ENCODE measurements at places on chromosomes 7 and 10.

GRCh38 chr10:80713398-80713928, 175.8 kb downstream of the SH2D4B start:
- DNase-seq, result no peak

- DNase-seq, result no peak
Observed at GRCh38 chr7:35365523-35365922, 111.6 kb upstream of the TBX20 start.

GRCh38 chr7:54915870-54916598, 102.8 kb upstream of the EGFR start:
- DNase-seq, result no peak

DNA sequence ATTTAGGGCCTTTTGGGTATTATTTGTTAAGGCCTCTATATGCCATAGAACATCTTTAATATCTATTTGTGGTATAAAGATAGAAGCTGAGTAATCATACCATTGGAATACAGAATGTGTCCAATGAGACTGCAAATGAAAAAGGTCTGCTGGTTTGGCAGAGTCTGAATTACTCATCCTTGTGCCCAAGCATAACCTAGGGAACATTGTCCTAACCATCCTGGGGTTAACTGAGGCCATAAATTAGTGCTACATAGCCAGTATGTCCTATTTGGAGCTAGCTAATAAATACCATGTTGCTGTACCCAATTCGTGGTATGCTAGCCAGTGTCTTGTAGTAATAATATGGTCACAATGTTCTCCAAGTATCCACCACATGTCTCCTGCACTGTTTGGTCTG, 117.1 kb downstream of the ANKRD26 start:
- no peak for DNase-seq

- no peak for DNase-seq
Observed at GRCh38 chr7:151793531-151793951, 83.4 kb downstream of the PRKAG2 start.

- DNase-seq, result no peak
Observed at GRCh38 chr10:77940627-77941026, 14.1 kb upstream of the DLG5 start.

DNA sequence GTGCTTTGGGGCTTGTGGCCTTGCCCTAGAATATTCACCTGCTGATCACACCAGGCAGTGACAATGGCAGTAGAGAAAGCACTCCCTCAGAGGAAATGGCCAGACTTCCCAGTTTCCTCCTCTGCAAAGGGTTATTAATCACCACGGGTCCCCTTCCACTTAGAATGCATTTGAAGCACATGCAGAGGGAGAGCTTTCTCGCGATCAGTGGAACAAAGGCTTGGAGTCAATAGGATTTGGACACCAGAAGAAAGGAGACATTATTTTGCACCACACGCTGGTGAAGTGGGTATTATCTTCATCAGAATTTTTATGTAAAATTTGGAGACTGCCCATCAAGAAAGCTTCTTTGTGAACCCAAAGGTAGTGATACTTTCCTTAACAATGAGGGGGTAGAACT, 35.4 kb upstream of the INHBA start:
- no peak for DNase-seq

DNA sequence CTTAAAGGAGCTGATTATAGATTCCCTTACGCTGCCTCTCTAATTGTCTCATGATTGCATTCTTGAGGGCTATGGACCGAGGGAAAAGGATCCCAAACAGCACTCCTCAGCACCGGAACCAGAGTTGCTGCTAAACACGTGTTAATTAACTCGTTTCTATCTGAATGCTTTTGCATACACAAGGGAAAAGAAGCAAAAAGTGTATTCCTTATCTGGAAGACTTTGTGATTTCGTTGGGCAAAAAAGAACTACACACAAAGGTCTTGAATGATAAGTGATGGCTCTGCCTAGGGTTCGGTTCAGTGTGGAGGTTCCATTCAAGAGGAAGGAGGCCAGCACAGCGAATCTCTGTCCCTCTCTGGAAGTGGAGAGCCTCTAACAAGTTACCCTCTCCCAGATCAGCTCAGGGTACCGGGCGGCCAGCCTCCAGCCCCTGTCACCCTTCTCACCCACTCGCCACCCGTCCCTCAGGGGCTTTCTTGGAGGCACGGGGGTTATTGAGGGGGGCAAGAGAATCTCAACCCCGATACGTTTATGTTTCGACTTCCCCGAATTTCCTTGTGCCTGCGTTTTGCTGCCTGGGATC, 515 bp upstream of the SLC4A2 start:
- no peak for DNase-seq

- DNase-seq, result no peak
Observed at GRCh38 chr7:36487756-36488336, 98.2 kb downstream of the ANLN start.

GRCh38 chr7:143245123-143245522, 18.1 kb upstream of the GSTK1 start:
- DNase-seq, result no peak

- no peak for DNase-seq
Observed at GRCh38 chr10:95440038-95440725, 121.0 kb downstream of the SORBS1 start.

GRCh38 chr7:155230169-155230593, 67.5 kb upstream of the INSIG1 start:
- no peak for DNase-seq

- no peak for DNase-seq
Observed at GRCh38 chr7:96729820-96730219, 20.2 kb upstream of the SEM1 start.

GRCh38 chr10:47020471-47020870, 109.2 kb downstream of the PTPN20 start:
- no peak for DNase-seq

DNA sequence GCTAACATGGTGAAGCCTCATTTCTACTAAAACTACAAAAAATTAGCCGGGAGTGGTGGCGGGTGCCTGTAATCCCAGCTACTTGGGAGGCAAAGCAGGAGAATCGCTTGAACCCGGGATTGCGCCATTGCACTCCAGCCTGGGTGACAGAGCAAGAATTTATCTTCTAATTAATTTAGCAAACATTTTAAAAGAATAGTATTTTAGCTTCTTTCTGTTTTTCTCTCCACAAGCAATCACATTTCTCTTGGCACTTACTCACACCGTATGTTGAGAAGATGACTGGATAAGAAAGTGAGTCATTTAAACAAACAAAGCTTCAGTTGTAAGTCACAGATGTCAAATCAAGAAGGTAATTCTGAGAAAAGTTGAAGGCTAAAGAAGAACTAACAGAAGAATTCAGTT, 264.0 kb downstream of the ARL4A start:
- no peak for DNase-seq

DNA sequence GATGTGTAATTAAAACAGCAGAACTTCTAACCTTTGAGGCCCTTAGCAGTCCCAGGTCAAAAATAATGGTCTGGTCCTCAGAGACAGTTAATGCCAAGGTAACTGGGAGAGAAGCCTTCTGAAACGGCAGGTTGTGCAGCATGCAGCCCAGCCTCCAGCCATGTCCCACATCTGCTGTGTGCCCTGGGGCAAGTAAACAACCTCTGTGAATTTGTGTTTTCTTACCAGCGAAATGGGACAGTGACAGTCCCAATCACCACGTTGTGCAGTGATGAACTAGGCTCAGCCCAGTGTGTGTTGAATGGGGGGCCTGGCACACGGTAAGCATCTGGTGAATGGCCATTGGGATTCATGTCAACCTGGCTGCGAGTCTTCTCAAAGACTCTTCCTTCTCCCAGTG, 61.2 kb downstream of the EMX2 start:
- no peak for DNase-seq

DNA sequence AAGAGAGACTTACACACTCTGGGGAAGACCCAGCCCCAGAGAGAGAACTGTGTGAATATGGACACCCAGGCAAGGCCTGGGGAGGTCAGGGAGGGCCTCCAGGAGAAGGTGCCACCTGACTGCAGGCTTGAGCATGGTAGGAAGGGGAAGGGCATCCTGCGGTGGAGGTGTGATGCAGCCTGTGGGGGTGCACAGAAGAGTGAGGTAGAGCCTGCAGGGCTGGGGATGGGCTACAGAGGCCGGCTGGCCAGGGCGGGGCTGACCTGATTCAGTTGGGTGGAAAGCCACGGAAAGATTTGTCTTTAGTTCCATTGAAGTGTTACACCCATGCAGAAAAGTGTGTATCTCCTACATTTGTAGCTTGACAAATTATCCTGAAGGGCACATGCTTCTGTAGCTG, 47.6 kb downstream of the ZMIZ1 start:
- no peak for DNase-seq

DNA sequence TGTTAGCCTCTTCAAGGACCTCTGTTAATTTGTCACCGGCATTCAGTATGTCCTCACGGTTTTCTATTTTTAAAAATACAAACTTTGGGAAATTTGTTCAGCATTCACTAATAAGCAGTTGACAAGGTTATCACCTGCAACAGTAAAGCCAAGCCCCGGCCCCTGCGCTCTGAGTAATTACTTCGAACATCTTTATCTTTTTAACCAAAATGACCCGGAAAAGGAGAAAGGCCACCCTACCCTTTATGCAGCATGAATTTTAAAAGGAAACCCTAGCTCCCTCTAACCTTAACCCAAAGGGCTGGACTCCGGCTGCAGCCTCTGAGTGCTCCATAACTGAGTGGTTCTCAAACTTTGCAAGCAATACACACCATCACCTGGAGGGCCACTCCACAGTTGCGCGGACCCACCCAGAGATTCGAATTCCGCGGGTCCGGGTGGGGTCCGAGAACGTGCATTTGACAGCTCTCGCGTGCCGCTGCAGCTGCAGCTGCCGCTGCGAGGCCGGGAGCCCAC, 940 bp downstream of the NSMCE4A start:
- no peak for DNase-seq

DNA sequence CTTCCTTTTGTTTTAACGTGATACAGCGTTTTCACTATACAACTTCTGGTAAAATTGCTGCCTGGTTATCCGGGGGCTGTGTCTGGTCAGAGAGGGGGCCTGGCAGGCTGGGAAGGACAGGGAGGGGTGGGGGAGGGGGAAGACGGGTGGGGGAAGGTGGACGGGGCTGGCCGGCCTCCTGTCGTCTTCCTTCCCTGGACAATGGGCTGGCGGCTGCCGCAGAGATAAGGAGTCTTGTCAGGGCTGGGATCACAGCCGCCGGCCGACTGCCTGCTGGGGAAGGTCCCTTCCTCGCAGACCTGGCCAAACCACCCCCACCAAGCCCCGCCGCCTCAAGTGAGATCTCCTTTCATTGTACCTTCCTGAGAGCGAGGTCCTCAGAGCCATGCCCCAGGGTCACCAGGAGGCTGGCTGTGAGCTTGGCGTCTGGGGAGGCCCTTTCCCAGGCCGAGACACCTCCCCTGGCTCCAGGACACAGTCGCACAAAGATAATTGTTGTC, 151.2 kb upstream of the TNRC18 start:
- DNase-seq, result no peak

DNA sequence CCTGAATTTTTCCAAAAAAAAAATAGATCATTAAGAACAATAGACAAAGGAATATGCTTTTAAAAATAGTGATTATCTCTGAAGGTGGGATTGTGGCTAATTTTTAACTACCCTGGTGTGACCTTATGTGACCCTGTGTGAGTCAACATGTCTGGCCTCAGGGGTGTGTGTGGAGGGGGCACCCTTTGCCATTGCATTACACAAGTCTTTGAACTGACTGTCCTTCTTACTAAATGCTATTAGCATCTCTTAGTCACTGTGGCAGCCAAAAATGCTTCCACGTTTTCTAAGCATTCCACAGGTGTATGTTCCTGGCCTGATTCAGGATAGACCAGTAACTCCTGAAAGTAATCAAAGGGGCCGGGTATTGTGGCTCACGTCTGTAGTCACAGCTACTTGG, 175.4 kb downstream of the MGMT start:
- DNase-seq, result no peak

- no peak for DNase-seq
Observed at GRCh38 chr7:46695051-46695708, 774.1 kb upstream of the IGFBP3 start.

DNA sequence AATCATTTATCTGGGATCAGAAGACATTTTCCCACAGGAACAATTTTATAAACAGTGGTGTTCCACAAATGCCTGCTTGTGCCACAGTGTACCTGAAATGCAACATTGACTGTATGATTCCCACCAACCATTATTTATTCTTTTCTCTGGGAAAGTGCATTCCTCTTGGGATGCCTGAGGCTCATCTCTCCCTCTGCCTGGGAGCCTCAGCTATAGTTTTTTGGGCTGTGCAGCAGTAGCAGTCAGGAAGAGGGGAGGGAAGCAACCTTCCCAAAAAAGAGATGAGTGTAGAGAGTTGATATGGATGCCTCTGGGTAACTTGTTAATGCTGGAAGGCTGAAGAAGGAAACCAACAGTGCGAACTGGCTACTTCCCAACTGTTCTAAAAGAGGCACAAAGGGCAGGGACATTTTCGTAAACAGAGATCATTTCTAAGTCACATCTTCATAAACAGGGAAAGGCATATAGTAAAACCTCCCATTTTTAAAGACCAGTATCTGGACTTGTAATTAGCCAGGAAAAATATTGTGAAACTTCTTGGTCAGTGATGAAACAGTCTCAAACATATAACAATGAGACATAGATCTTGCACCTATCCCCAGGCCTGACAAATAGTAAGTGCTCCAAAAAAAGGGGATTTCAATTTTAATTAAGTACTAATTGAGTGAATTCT, 1.4 kb upstream of the CALD1 start:
- DNase-seq, result no peak

- no peak for DNase-seq
Observed at GRCh38 chr10:98246911-98247805, 20.8 kb downstream of the LOXL4 start.

DNA sequence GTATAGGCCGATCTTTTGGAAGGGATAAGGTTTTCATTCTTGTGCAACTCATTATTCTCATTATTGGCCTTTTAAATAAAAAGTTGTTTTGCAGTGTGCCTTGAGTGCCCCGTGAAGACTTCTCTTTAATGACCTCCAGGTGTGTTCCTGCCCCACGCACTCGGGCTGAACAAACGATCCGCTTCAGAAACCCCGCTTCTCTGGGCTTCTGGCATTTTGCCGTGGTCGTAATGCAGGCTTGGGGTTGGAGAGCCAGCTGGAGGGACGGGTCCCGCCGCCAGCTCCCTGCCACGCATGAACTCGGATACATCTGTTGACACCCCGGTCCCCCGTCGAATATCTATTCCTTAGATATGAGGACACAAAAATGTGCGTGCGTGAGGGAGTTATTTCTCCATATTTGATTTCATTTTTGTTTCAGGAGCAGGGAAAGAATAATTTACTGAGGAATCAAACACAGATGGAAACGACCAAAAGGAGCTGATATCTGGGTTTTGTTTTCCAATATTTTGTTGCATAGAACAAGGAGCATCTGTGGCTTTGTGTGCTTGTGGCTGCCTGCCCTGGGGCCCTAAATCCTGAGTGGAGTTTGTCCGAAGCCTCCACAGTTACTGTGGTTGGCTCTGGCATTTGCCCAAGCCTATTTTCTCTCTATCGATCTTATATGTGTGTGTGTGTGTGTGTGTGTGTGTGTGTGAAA, 17.0 kb upstream of the TTYH3 start:
- no peak for DNase-seq

- no peak for DNase-seq
Observed at GRCh38 chr10:122544493-122544892, 16.1 kb upstream of the DMBT1 start.

GRCh38 chr10:10542477-10542876, 475.2 kb upstream of the CELF2 start:
- DNase-seq, result no peak
